ENCODE measurements at places on chromosomes 4 and X.

GRCh38 chr4:36385951-36386571 lies 104.6 kb downstream of the DTHD1 start:
- DNase-seq, result no peak

DNA sequence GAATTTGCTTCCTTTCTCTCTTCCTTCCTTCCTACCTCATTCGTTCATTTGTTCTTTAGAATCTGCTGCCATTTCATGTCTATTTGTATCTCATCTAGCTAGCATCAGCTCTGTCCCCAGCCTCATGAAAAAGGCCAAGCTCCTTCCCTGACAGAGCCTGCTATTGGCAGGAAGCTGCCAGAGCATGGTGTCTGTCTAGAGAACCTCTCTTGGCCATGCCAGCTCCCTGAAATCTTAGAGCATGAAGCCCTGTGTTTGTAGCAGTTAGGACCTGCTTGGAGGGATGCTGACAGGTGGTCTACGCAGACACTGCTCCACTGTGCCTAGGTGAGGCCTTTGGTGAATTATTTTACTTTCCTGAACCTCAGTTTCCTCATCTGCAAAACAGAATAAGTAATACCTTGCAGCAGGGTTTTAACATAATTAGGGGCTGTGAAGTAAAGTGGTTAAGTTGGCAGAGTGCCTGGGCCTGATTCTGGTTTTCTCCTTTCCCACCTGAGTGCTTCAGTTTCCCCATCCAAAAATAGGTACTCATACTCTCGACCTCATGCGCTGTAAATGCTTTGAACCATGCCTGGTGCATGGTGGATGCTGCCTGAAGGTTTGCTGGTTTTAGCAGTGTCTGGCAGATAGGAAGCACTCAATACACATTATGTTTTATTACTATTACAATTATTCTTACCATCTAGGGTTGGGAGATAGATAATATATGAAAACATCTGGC lies 4.7 kb downstream of the PTTG2 start:
- no peak for DNase-seq

GRCh38 chrX:110338935-110339334 lies 19.7 kb upstream of the RTL9 start:
- no peak for DNase-seq

DNA sequence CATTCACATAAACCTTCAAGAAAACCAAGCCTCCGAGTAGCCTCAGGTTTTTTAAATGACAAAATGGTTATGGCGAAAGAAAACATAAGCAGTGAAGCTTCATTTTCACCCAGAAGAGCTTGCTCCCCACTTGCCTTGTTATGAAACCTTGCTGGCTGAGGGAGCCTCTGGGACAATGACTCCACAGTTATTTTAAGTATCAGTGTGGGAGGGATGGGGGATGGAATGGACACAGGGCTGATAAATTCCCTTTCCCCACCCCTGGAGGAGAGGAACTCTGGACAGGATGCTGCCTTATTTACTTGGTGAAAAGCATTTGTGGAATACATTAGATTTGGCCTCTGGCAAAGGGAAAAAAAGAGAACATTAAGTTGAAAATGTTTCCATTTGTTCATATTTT lies 220.7 kb upstream of the CNKSR2 start:
- DNase-seq, result peak; percentile 66

DNA sequence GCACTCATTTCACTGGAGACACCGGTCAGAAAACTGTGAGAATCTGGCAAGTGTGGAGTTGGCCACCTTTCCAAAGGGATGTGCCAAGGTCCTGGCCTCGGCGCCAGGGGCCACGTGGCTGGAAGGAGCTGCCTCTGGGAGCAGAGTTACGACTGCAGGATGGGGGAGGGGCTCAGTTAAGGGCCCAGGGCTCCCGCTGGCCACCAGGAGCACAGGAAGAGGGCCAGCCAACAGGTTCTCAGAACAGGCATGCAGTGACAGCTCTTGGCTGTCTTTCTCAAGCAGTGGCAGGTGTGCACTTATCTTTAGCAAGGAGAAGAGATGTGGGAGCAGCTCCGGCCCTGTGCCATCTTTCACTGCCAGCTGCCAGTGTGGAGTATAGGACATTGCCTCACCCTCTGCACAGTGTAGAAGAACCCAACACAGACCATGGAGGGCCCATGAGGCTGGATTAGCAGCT lies 115.9 kb upstream of the RBPJ start:
- DNase-seq, result peak; percentile 70

DNA sequence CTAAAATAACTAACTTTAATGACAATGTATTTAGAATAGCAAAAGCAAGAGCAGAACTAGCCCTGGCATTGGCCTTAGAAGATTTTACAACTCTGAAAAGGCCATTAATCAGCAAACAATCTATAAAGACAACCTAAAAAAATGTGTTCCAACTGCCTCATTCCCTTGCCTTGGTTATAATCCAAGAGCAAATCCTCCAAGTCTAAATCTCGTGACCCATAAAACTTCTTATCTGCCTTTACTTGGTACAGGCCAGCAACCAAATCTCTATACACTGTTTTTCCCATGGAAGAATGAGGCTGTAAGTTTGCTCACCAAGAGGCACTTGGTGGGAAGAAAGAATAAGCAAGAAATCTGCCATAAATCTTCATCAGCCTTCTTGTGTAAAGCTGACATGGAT lies 175.3 kb upstream of the MID1 start:
- no peak for DNase-seq

DNA sequence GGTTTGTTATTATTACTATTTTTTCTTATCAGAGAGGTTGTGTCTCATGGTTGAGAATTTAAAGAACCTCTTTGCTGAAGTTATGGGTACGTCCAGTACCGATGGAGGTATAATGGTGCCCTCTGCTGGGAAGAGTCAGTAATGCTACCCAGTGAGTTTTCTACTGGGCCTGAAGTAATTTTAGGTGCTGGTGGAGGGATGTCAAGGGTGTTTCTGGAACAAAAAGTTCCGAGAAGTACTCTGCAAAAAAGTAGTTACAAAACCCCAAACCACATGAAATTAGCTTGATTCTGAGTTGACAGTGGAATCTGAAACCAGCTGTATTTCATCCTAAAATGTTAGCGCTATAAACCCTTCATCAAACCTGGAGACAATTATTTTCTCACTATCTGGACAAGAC lies 102.5 kb upstream of the MID1 start:
- peak; percentile 83 for DNase-seq

DNA sequence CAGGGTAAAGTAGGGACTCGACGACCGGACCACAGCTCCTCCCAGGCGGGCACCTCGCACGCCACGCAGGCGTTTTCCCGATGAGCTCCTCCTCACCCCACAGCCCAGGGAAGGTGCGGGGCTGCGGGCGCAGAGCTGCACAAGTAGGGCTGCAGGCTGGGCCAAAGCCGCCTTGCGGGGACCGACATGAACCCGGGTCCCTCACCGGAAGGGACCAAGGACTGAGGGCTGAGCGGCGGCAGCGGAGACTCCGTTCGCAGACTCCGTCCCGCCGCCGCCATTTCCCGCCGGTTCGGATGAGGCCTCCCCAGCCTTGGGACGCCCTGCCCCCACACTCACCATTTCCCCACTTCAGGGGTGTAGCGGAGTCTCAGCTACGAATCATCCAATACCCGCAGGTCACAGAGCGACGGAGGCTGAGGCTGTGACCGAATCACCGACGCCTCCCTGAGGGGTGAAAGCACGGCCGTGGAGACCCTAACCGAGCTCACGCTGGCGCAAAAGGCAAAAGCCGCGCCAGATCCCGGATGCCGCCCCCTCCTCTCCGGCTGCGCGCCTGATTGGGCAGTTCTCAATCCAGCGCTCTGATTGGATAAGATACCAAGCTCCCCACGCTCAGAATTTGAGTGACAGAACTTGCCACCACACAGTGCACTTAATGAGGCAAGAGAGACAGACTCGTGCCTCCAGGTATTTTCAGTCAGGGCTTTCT lies at the start of gene ZNF732:
Gene ZNF732, minus strand, starts transcription at position 506 of the 712 bp plus-strand sequence. Its CDS starts 164 bp downstream, at position 342.
- DNase-seq, result no peak

GRCh38 chr4:183838987-183839712 lies 66.0 kb upstream of the STOX2 start:
- DNase-seq, result no peak

DNA sequence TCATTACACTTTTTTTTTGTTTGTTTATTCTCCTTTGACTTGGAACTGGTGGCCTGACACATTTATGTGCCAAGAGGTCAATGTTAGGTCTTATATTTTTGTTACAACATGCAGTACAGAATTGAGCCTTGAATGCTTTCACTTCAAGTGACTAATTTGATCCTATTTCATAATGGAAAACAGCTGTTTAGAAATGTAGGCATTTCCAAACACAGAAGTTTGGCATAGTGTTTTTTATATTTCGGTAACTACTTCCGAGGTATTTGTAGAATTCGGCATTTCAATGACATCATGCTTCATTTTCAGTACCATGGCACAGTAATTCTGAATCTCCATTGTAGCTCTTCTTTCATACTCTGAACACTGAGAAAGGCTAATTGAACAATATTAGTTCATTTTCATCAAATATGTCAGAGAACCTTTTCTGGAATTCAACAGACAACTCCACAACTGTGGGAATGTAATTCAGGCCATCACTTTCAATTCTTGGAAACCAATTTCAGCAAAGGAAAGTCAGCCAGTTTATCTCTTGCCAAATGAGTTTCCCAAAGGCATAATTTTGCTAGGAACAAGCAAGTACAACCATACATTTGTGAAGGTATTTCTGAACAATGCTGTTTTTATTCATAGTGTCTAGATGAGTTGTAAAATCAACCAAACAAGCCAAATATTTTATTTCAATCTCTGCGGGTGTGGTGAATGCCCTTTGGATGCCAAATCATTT lies 11.4 kb downstream of the FAM120C start:
- DNase-seq, result no peak

DNA sequence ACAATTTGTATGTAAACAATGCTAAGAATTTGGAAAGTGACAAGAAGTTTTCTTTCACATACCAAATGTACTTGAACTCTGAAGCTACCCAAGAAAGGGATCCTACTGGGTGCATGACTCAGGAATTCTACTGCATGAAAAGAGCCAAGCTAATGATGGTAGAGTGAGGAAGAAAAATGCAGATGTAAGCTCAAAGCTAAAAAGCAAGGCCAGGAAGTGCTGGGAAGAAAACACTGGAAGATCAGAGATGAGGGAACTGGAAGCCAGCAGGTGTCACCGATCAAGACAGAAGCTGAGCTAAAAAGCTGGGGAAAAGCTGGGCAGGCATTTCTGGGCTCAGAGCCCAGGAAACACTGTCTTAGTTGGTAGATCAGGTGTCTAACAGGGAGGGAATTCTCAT lies 449.1 kb downstream of the NKX6-1 start:
- DNase-seq, result no peak

DNA sequence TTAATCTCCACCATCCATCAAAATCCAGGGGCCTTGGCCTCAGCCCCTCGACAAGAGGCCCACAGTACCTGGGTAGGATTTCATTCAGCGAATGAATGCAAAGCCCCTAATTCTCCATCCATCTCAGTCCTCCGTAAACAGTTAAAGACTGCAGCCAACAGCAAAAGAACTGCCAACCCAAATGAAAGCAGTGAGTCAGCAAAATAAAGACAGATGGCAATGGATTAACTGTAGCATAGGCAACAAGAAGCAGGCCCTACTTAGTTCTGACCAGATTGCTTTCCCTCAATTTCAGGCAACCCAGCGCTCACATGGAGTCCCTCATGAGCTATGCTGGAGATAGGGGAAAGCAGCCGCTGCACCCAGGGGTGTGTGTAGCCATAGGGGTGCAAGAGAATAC lies 21.4 kb downstream of the PLAC1 start:
- DNase-seq, result no peak

- no peak for DNase-seq
Measured at GRCh38 chr4:42628740-42629139, 28.2 kb downstream of the ATP8A1 start.

DNA sequence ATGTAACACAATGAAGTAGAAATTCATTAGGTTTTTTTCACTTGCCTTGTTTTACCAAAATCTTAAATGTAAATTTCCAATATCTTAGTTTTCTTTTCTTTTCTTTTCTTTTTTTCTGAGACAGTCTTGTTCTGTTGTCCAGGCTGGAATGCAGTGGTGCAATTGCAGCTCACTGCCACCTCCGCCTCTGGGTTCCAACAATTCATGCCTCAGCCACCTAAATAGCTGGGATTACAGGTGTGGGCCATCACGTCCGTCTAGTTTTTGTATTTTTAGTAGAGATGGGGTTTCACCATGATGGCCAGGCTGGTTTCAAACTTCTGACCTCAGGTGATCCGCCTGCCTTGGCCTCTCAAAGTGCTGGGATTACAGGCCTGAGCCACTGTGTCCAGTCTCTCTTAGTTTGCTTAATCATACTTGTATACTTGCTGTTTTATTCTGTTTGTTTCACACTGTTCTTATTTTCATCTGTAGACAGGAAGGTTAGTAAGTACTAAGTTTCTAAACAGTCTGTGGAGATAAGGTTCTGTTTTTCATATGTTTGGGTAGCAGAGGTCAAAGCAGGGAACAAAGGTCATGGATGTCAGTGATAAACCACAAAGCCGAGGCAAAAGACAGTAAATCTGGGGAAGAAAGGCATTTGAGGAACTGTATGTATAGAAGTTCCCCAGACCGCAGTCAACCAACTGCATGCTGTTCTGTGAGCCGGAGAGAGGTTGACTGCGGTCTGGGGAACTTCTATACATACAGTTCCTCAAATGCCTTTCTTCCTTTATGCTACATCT lies 129.1 kb downstream of the CBR4 start:
- DNase-seq, result no peak

GRCh38 chrX:119325456-119325855 lies 73.7 kb upstream of the SLC25A43 start:
- DNase-seq, result no peak

- DNase-seq, result no peak
Measured at GRCh38 chr4:128227991-128228571, 59.5 kb downstream of the PGRMC2 start.

DNA sequence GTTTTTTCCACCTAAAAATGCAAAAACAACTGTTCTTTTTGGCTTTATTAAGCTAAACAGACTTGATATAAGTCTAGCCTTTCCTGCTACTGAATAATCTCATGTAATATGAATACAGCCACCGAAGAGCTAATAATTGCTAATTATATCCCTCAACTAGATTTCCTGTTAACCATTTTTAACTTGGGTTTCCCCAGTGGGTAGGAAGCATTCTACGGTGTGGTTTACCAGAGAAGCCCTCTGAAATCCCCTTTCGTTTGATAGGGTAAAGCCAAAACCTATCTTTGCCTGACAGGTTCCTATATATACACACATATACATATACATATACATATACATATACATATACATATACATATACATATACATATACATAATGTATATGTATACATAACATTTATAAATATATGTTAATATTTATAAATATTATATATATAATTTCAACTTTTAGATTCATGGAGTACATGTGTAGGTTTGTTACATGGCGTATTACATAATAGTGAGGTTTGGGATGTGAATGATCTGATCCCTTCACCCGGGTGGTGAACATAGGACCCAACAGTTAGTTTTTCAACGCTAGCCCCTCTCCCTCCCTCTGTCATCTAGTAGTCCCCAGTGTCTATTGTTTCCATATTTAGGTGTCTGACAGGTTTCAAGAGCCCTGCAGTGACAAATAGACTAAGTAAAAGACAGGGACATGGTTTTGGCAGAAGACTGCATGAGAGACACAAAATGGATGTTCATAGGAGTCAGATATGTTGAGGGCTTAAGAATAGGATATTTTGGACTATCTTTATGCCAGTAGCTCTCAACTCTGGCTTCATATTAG lies 62.4 kb downstream of the ATXN3L start:
- DNase-seq, result no peak

- no peak for DNase-seq
Measured at GRCh38 chr4:158856852-158857251, 88.0 kb downstream of the FNIP2 start.

GRCh38 chr4:154186888-154187287 lies 304.7 kb downstream of the DCHS2 start:
- DNase-seq, result no peak

Data from sigmoid colon (tissue), 7 donors.